ENCODE measurements at places on chromosomes 5 and 9. TPM values are rescaled to one million over a fixed set of nuclear protein-coding genes. Genes with fewer than 3 reads are reported as not detected.

Gene STC2
- polyA plus RNA-seq = 4.1 TPM

Gene DMRT3
- polyA plus RNA-seq = not detected

Gene MAN2A1
- polyA plus RNA-seq = 63.8 TPM

Gene TMEM167A
- 40.1 TPM for polyA plus RNA-seq

Gene DUSP1
- polyA plus RNA-seq = 10.4 TPM

Gene PHF24
- polyA plus RNA-seq = 0.04 TPM

Gene PCDHB11
- not detected for polyA plus RNA-seq

Gene ANKRD31
- 0.18 TPM for polyA plus RNA-seq
